Vagina (tissue), 2 donors: ENCODE measurements at places on chromosomes 12 and 14. TPM values are rescaled to one million over a fixed set of nuclear protein-coding genes. Genes with fewer than 3 reads are reported as not detected.

GRCh38 chr12:89236748-89237383 lies 115.4 kb downstream of the DUSP6 start:
- H3K4me3 ChIP-seq: no peak overlapping the region
- no peaks in the 10 kb centered on the region for H3K36me3 ChIP-seq
- H3K27ac ChIP-seq: no peak overlapping the region
- DNase-seq: no peak

- no peak overlapping the region for H3K4me3 ChIP-seq
- DNase-seq: peak; percentile 74
- H3K4me1 ChIP-seq: no peaks in the 10 kb centered on the region
- H3K27ac ChIP-seq: no peak overlapping the region
Observed at GRCh38 chr14:104263675-104264358, 125.4 kb downstream of the KIF26A start.

GRCh38 chr12:29807129-29807528 lies 23.4 kb upstream of the TMTC1 start:
- H3K4me1 ChIP-seq: no peaks in the 10 kb centered on the region
- DNase-seq: no peak
- H3K27me3 ChIP-seq: no peaks in the 10 kb centered on the region
- no peak overlapping the region for H3K4me3 ChIP-seq

GRCh38 chr14:98370352-98370751 lies 901.6 kb downstream of the BCL11B start:
- no peak for DNase-seq
- H3K4me1 ChIP-seq: peaks cover 11% of the 10 kb centered on the region
- no peak overlapping the region for H3K4me3 ChIP-seq
- H3K36me3 ChIP-seq: no peaks in the 10 kb centered on the region
- H3K27me3 ChIP-seq: no peaks in the 10 kb centered on the region
- no peak overlapping the region for H3K27ac ChIP-seq

DNA sequence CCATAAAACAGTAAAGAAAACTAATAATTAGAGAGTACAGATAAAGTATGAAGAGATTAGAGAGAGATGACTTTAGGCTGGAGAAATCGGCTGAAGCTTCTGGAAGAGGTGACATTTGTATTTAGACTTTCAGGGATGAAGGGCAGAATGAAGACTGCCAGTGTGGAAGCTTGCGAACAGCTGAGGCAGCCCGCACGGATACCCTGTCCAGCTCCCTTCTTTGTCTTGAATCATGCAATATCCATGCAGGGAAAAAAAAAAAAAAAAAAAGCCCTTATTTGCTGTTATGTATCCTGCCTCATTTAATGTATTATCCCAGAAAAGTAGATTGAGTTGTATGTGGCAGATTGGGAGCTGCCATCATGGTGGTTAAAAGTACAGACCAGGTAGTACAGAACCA lies 331.8 kb downstream of the ZFP36L1 start:
- peak overlapping the region; percentile 71 for H3K27ac ChIP-seq
- no peaks in the 10 kb centered on the region for H3K36me3 ChIP-seq
- DNase-seq: no peak
- no peak overlapping the region for H3K4me3 ChIP-seq
- no peaks in the 10 kb centered on the region for H3K27me3 ChIP-seq
- H3K4me1 ChIP-seq: peaks cover 36% of the 10 kb centered on the region

- H3K27ac ChIP-seq: no peak overlapping the region
- H3K4me3 ChIP-seq: no peak overlapping the region
- peak; percentile 77 for DNase-seq
- no peaks in the 10 kb centered on the region for H3K36me3 ChIP-seq
- H3K27me3 ChIP-seq: no peaks in the 10 kb centered on the region
Observed at GRCh38 chr14:101595887-101596721, 34.8 kb downstream of the DIO3 start.

GRCh38 chr14:96783043-96783914 lies 13.9 kb upstream of the VRK1 start:
- no peaks in the 10 kb centered on the region for H3K36me3 ChIP-seq
- no peaks in the 10 kb centered on the region for H3K4me1 ChIP-seq
- no peak overlapping the region for H3K27ac ChIP-seq
- H3K4me3 ChIP-seq: no peak overlapping the region

- no peaks in the 10 kb centered on the region for H3K27me3 ChIP-seq
- H3K4me1 ChIP-seq: no peaks in the 10 kb centered on the region
- H3K36me3 ChIP-seq: no peaks in the 10 kb centered on the region
Observed at GRCh38 chr12:105507311-105508038, 177.0 kb downstream of the C12orf75 start.

GRCh38 chr12:88662961-88663360 lies 82.7 kb upstream of the KITLG start:
- no peaks in the 10 kb centered on the region for H3K27me3 ChIP-seq
- peaks cover 7% of the 10 kb centered on the region for H3K4me1 ChIP-seq
- no peak overlapping the region for H3K4me3 ChIP-seq
- H3K27ac ChIP-seq: no peak overlapping the region
- no peak for DNase-seq
- no peaks in the 10 kb centered on the region for H3K36me3 ChIP-seq

- no peak overlapping the region for H3K4me3 ChIP-seq
- no peak overlapping the region for H3K27ac ChIP-seq
- no peak for DNase-seq
Observed at GRCh38 chr12:54304187-54304810, 3.5 kb upstream of the NFE2 start.

- no peak for DNase-seq
- no peak overlapping the region for H3K27ac ChIP-seq
- H3K27me3 ChIP-seq: no peaks in the 10 kb centered on the region
- no peak overlapping the region for H3K4me3 ChIP-seq
Observed at GRCh38 chr12:123427036-123427769, 9.3 kb downstream of the RILPL2 start.

DNA sequence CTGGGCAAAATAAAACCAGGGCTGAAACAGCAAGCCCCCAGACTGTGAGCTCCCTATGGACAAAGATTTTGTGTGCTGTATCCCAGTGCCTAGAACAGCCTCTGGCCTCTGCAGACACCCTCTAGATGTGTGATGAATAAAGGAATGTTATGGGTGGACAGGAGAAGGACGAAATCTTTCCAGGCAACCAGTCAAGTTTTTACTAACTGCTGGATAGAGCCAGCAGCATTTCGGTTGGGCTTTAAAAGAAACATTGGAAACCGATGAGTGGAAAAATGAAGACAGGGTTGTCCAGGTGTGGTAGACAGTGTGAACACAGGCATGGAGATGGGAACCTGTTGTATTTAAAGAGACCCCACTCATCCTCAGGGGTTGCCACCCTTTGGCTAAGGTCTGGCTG lies 4.0 kb downstream of the CHGA start:
- H3K27ac ChIP-seq: no peak overlapping the region
- no peak for DNase-seq
- H3K36me3 ChIP-seq: no peaks in the 10 kb centered on the region
- no peak overlapping the region for H3K4me3 ChIP-seq
- no peaks in the 10 kb centered on the region for H3K27me3 ChIP-seq

- no peaks in the 10 kb centered on the region for H3K27me3 ChIP-seq
- H3K4me1 ChIP-seq: peaks cover 5% of the 10 kb centered on the region
- H3K4me3 ChIP-seq: no peak overlapping the region
- no peak for DNase-seq
- H3K36me3 ChIP-seq: no peaks in the 10 kb centered on the region
Observed at GRCh38 chr12:131105736-131106348, 152.1 kb downstream of the ADGRD1 start.

GRCh38 chr12:59168647-59169046 lies 248.3 kb upstream of the LRIG3 start:
- no peaks in the 10 kb centered on the region for H3K36me3 ChIP-seq
- no peaks in the 10 kb centered on the region for H3K27me3 ChIP-seq
- H3K4me1 ChIP-seq: no peaks in the 10 kb centered on the region
- H3K4me3 ChIP-seq: no peak overlapping the region
- H3K27ac ChIP-seq: no peak overlapping the region

DNA sequence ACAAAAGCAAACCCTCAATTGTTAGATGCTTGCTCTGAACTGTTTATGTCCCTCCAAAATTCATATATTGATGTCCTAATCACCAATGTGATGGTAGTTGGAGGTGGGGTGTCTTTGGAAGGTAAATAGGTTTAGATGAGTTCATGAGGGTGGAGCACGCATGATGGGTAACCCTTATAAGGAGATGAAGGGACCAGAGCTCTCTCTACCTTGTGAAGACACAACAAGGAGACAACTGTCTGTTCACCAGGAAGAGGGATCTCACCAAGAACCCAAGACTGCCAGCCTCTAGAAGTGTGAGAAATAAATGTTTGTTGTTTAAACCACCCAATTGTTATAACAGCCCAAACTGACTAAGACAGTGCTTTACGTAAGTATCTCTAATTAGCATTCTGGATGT lies 27.0 kb downstream of the DHRS2 start:
- DNase-seq: peak; percentile 12
- H3K36me3 ChIP-seq: no peaks in the 10 kb centered on the region
- H3K4me3 ChIP-seq: no peak overlapping the region
- H3K4me1 ChIP-seq: no peaks in the 10 kb centered on the region
- no peak overlapping the region for H3K27ac ChIP-seq
- no peaks in the 10 kb centered on the region for H3K27me3 ChIP-seq

DNA sequence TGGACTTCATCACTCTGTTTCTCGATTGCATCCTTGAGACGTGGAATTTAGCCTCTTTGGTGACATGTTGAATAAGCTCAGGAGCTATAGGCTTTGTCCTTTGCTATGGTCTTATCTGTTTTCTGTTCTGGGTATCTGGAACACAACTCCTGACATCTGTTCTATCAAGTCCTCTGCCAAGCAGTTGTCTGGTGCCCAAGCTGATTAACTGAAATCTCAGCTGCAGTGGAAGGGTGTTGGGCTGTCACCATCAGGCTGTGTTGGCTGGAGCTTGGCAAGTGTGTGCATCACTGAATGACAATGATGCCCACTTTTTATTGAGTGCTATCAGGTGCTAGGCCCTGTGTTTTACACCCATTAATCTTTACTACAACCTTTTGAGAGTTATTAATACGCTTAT lies 77.8 kb downstream of the SMOC1 start:
- H3K36me3 ChIP-seq: no peaks in the 10 kb centered on the region
- no peaks in the 10 kb centered on the region for H3K4me1 ChIP-seq
- DNase-seq: no peak
- H3K4me3 ChIP-seq: no peak overlapping the region

DNA sequence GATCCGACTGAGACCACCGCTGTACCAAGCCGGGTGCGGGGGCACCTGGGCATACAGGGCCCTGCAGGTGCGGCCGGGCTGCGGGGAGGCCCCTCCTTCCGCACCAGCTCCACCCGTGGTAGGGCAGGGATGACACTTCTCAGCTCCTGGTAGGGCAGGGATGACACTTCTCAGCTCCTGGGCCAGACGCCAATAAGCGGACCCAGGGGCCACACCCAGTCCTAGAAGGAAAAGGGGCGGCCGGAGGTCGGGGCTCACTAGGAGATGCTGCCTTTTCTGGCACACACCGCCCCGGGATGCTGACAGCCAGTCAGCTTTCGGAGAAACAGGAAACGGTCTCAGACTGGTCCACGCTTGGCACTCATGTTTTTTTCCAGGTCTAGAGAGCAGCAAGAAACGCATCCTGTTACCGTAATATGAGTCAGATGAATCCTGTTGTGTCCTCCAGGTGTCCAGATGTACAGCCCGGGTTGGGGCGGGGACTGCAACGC lies 34.8 kb downstream of the NFKBIA start:
- no peak overlapping the region for H3K27ac ChIP-seq
- no peaks in the 10 kb centered on the region for H3K36me3 ChIP-seq
- H3K4me1 ChIP-seq: peaks cover 48% of the 10 kb centered on the region
- H3K27me3 ChIP-seq: no peaks in the 10 kb centered on the region

- no peaks in the 10 kb centered on the region for H3K27me3 ChIP-seq
- no peak overlapping the region for H3K27ac ChIP-seq
- H3K4me3 ChIP-seq: no peak overlapping the region
Observed at GRCh38 chr14:101235335-101236103, 325.8 kb upstream of the DIO3 start.

DNA sequence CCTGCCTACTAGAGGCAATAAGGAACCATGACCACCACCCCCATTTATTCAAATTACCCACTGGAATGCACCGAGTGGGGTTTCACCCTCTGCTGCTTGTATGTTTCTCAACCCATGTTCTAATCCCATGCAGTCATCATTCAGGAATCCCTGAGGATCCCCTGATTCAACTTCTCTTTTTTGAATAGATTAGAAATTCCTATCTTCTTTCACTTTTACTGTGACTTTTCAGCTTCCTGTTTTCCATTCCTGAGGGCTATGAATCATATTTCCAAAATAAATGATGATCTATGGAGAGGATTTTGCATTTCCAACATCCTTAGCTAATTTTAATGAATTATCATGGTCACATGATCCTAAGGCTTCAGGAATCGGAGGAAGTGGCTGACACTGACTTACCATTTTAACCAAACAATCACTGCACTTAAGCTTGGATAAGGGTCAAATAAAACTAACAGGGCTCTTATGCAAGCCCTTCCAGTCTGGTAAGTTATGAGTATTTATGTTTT lies 19.4 kb upstream of the P2RX4 start:
- H3K27ac ChIP-seq: peak overlapping the region; percentile 15
- DNase-seq: no peak
- no peaks in the 10 kb centered on the region for H3K27me3 ChIP-seq
- peaks cover 6% of the 10 kb centered on the region for H3K4me1 ChIP-seq
- H3K4me3 ChIP-seq: no peak overlapping the region

BATF gene
- 12.0 TPM for total RNA-seq

SPIC gene
- not detected for total RNA-seq

ANO4 gene
- total RNA-seq: 0.74 TPM

MSI1 gene
- total RNA-seq: 3.7 TPM
